RPMI7951 (cell line): ENCODE measurements at places on chromosomes 11 and 22.
A peak's percentile ranks its signal among the peaks of the same experiment; 100 is the strongest.

GRCh38 chr11:70842256-70842655 is 410.1 kb downstream of the SHANK2 start:
- no peak for DNase-seq

GRCh38 chr11:33709466-33709865 is 8.8 kb upstream of the C11orf91 start:
- no peak for DNase-seq

GRCh38 chr11:70020336-70021214 is 57.5 kb upstream of the ANO1 start:
- peak; percentile 81 for DNase-seq

GRCh38 chr11:33103836-33104235 is 57.4 kb downstream of the CSTF3 start:
- no peak for DNase-seq
